Endodermal cell (in vitro differentiated cells): ENCODE measurements at places on chromosomes 16 and 17. TPM values are rescaled to one million over a fixed set of nuclear protein-coding genes. Genes with fewer than 3 reads are reported as not detected.

Gene LUC7L3
- 129 to 169 TPM (median 146 TPM) in 3 replicates for total RNA-seq

Gene UTS2R
- 0.29 and 0.40 TPM in 2 replicates for total RNA-seq

Gene DRC7
- total RNA-seq, result 1.0 to 1.6 TPM (median 1.3 TPM) in 3 replicates

Gene PMP22
- 4.1 to 5.8 TPM (median 5.5 TPM) in 3 replicates for total RNA-seq

Gene TRIM37
- total RNA-seq, result 43.6 and 44.2 TPM in 2 replicates

Gene HASPIN
- 14.7 and 15.3 TPM in 2 replicates for total RNA-seq

Gene ANKFN1
- total RNA-seq, result not detected in 3 replicates

Gene GLTPD2
- 0.54 and 0.88 TPM in 2 replicates for total RNA-seq

Gene ABCC3
- total RNA-seq, result 0.22 and 0.41 TPM in 2 replicates
